Urinary bladder (tissue), 4 donors: ENCODE measurements at places on chromosomes 6 and 20. TPM values are rescaled to one million over a fixed set of nuclear protein-coding genes. Genes with fewer than 3 reads are reported as not detected.

DNA sequence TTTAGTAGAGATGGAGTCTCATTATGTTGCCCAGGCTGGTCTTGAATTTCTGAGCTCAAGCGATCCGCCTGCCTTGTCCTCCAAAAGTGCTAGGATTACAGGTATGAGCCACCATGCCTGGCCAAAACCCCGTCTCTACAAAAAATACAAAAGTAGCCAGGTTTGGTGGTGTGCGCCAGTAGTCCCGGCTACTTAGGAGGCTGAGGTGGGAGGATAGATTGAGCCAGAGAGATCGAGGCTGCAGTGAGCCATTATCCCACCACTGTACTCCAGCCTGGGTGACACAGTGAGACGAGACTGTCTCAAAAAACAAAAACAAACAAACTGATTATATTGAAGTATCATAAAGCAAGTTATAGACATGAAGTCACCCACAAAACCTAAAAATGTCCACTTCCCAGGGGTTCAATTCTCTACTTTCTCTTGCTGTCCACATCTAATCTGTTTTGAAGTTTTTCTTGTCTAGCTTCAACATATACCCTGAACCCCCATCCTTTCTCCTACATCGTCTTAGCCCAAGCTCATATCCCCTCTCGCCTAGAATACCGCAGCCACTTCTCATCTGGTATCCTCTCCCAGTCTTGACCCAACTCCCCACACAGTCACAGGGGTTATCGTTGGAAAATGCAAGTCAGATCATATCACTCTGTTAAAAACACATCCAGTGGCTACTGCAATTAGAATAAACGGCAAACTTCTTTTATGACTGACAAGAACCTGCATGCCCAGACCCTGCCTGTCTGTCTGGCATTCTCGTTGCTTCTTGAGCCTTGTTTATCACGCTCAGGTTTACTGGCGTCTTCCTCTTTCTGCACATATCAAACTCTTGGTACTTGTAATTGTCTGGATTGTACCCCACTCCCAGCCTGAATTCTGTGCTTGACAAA, 20.1 kb upstream of the NCOA3 start:
- no peak for DNase-seq

GRCh38 chr20:41179961-41180360, 42.6 kb downstream of the PLCG1 start:
- no peak for DNase-seq

GRCh38 chr6:43247114-43247999, 4.1 kb downstream of the TTBK1 start:
- DNase-seq: no peak

Gene HLA-DRB5
- 3.8 TPM for total RNA-seq

DNA sequence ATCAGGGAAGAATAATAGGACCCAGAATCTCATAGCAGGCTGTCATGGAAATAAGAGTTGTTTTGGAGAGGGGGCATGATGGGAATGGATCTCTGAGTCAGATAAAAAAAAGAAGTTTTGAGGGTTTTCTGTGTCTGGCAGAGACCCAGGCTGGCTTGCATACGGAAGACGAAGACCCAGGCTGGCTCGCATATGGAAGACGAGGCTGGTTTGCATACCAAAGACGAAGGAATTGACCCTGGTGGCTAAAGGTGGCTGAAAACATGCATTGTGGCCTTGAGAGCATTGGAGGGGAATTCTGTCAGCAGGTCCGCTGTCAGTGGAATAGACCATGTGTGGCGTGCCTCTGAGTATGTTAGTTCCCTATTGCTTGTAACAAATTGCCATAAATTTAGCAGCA, 335.1 kb downstream of the BTBD3 start:
- no peak for DNase-seq

DNA sequence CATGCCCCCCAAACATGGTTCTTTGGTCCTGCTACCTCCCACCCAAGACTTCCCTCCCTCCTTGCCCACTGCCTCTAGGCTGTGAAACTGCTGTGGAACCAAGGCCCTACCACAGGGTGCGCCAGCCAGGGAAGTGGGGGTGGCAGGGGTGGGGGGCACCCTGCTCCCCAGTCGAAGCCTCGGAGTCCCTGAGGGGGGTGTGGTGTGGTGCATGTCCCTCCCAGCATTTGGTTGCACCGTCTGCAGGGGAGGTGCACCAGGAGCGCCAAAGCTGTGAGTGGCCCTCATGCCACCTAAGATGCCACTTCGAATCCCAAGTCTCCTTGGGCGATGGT, 1.8 kb downstream of the RGS19 start:
- DNase-seq: no peak
